Anterior cingulate cortex (tissue), 58 donors: ENCODE measurements at places on chromosomes 3 and 15.
A peak's percentile ranks its signal among the peaks of the same experiment; 100 is the strongest.

DNA sequence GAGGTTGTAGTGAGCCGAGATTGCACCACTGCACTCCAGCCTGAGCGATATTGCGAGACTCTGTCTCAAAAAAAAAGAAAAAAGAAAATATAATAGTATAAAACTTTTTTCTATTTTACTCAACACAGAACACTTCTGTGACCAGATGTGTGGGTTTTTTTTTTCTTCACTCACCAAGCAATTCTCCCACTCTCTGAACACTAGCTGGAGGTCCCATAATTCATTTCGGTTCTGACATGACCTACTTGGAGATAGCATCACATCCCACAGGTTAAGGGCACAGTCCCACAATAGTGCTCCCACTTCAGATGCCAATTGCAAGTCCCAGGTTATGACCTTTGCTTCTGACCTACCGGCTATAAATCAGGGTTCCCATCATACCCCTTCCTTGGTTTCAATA lies 35.0 kb downstream of the KAT2B start:
- no peak for DNase-seq

DNA sequence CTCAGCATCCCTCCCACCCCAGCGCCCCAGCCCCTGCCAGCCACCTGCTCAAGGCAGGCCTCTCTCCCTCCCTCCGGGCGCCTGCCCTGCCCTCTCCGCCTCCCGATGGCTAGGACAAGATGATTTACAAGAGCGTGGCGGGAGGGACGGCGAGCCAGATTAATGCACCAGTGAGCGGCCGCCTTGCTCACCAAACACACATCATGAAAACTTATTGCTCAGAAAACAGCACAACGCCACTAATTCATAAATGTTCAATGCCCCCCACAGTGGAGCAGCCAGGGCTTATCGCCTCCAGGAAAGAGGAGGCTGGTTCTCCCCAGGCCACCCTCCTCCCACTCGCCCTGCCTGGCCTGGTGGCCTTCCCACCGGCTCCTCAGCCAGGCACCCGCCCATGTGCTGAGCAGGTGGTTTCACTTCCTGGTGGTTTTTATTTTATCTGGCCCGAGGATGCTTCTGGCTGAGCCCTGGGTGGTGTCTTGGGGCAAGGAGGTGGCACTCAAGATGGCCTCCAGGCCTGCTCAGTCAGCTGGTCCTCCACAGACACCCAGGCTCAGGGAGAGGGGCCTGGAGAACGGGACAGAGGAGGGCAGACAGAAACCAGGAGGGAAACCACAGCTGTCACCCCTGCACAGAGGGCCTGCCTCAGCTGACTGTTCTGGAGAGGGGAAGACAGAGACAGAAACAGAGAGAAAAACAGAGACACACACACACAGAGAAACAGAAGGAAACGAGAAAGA lies 284.9 kb downstream of the UACA start:
- DNase-seq = peak; percentile 15

- DNase-seq = no peak
Observed at GRCh38 chr15:90837094-90837493, 31.3 kb upstream of the FURIN start.

- DNase-seq = no peak
Observed at GRCh38 chr3:42180901-42181300, 85.1 kb downstream of the CCK start.

DNA sequence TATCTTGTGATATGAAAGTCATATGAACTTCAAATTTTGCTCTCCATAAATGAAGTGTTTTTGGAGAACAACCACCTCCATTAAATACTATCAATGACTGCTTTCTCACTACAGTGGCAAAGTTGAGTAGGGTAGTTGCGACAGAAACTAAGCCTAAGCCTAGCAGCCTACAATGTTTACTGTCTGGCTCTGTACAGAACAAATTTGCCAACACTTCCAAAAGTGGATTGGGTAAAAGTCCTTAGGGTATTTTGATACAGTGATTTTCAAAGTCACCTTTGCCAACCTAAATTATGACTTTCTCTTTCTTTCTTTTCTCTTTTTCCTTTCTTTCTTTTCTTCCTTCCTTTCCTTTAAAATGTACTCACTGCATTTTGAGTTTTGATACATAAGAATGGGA lies 142.6 kb downstream of the PLCL2 start:
- no peak for DNase-seq

DNA sequence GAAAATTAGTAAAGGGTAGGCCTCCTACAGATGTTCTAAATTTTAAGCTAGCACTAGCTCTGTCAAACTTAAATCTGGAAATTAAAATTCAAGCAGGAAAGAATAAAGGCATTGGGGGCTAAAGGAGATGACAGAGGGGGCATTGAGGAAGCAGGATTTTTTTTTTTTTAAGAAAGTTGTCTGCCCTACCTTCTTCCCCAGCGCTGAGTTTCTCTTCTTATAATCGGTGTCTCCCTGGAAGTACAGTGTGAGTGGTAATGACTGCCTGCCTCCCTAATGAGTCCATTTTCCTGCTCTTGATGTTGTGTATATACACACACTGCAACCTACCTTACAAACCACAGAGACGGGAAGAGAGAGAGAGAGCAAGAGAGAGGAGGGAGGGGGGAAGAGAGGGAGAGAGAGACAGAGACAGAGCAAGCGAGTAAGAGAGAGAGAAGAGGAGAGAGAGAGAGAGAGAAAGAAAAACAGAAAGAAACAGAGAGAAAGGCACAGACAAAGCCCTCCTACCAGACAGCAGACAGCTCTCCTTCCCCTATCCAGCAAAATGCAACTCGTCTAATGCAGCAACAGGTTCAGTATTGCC lies 47.0 kb downstream of the ZBTB20 start:
- no peak for DNase-seq

GRCh38 chr3:23459889-23460546 lies 256.9 kb downstream of the UBE2E2 start:
- no peak for DNase-seq

DNA sequence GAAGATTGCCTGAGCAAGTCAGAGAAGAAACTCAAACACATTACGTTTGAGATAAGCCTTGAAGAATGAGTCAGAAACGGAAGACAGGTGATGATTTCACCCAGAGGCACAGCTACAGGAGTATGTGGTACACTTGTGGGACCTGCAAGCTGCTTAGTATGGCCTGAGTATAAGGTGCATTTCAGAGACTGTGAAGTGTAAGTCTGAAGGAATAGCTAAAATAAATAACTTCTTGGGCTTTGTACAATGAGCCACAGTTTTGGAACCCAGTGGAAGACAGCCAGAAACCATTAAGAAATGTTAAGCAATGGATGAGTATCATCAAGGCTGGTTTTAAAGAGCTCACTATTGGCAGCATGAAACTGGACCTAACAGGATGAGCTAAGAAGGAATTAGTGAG lies 826.2 kb downstream of the ROBO1 start:
- no peak for DNase-seq

DNA sequence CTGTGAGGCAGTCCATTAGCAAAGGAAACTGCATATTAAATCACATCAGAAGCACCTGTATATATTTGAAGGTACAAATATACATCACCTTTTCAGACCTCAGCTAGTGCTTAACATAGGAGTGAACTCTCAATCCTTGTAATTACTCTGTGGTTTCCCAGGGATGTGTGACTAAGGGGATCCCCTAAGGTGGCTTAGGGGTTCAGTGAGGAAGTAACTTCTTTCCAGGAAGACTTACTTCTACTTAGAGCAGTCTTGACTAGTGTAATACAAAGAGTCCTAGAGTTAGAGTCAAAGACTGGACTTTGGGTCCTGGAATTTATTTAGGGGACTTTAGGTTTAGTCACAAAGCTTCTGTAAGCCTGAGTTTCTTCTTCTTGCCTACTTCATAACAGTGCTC lies 8.7 kb upstream of the SUMF1 start:
- DNase-seq = no peak

GRCh38 chr3:57755368-57755675 lies 787 bp upstream of the SLMAP start:
- DNase-seq = no peak

GRCh38 chr3:37229740-37230139 lies 55.4 kb upstream of the LRRFIP2 start:
- no peak for DNase-seq

GRCh38 chr3:109284071-109284470 lies 32.2 kb downstream of the DPPA2 start:
- no peak for DNase-seq

GRCh38 chr3:11507719-11508118 lies 136.0 kb downstream of the VGLL4 start:
- DNase-seq = no peak

- no peak for DNase-seq
Observed at GRCh38 chr3:56917361-56918110, 115.8 kb upstream of the ARHGEF3 start.

GRCh38 chr3:169259661-169260060 lies 403.9 kb downstream of the MECOM start:
- DNase-seq = no peak

DNA sequence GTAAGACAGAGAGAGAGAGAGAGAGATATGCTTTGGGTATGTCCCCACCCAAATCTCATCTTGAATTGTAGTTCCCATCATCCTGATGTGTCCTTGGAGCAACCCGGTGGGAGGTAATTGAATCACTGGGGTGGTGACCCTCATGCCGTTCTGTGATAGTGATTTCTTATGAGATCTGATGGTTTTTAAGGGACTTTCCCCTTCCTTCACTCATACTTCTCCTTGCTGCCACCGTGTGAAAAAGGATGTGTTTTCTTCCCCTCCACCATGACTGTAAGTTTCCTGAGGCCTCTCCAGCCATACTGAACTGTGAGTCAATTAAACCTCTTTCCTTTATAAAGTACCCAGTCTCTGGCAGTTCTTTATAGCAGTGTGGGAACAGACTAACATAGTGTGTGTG lies 60.3 kb downstream of the EOMES start:
- no peak for DNase-seq

- no peak for DNase-seq
Observed at GRCh38 chr3:126889276-126890201, 93.4 kb upstream of the PLXNA1 start.

- no peak for DNase-seq
Observed at GRCh38 chr3:1010228-1010627, 82.6 kb upstream of the CNTN6 start.

- DNase-seq = peak; percentile 70
Observed at GRCh38 chr3:123449997-123450604, 1.2 kb upstream of the ADCY5 start.

DNA sequence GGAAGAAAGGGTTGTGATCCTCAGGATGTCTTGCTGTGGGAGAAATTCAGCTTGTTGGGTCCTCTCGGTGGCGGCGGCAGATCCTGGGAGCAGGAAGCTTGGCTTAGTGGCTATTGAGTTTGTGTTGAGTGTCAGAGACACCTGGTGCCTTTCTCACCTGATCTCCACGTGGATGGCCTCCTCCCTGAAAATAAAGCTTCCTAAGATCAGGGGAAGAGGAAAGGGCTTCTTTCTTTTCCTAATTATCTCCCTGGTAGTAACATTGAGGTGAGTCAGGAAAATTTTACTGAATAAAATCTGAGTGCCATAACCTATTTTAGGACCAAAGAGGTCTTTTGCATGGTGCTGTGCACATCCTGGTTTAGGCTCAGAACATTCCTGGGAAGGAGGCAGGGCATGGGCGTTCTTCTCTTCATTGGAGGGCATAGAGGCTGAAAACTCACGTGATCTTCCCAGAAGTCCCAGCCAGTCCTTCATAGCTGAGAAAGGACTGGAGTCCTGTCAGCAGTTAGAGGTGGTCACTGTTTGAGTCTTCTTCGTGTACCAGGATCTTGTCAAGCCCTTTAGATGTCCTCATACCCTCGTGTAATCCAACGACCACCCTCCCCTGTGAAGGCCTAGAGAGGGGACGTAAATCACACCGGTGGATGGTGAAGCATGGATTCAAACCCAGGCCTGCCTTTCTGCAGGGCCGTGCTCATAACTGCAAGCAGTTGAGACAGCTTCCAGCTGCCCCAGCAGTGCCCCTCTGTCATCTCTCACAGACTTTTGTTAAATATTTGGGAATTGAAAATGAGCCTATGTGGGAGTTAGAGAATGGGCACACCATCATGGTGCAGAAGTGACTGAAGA lies 1.1 kb downstream of the CMTM8 start:
- DNase-seq = no peak

DNA sequence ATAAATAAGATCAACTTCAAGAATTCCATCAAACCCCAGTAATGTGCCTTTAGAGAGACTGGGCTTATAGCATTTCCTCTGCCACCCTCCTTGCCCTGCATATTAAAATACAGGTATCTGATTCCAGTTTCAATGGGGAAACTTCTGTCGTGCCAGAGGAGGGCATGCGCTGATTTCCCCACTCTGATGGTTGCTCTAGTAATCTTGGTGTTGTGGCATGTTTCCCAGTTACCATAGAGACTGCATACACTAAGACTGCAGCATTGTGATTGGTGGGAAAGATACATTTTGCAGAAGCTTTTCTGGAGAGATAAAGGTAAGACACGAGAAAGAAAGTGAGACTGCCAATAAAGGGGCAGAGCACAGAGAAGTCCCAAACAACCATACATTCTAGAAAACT lies 225.6 kb downstream of the TIGIT start:
- no peak for DNase-seq

- DNase-seq = no peak
Observed at GRCh38 chr15:86121568-86122225, 42.0 kb downstream of the AGBL1 start.

DNA sequence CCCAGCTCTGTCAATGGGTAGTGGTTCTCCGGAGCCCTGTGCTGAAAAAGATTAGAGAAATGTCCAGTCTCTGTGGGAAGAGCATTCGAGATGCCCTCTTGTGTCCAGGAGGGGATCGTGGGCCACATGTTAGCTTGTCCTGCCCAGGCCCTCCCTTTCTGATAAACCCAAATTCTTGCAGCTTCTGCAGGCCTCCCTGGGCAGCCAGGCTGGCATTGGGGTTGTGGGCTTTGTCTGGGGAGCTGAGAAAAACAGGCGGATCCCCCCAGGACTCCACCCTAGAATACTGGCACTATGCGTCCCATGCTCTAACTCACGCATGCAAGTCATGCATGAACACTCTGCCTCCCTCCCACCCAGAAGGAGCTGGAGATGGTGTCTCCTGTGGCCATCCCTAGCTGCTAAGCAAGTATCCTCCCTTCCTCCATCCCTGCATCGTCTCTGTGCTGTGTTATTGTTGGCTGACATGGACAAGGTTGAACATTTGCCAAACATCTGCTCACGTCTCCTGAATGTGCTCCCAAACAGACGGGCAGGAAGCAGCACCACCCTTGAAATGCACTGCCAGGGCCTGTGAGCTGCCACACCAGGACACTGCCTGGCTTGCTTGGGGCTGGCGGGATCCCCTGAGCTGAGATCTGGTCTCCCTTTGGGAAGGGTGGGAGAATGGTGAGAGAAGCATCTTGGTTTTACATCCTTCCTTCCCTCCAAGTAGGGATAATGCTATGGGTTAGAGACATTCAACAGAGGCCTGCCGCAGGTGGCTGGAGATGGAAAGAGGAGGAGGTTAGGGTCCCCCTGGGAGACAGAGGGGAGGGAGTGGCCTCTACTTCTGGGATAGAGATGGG lies 26.5 kb downstream of the CFAP161 start:
- no peak for DNase-seq

- peak; percentile 20 for DNase-seq
Observed at GRCh38 chr15:57751177-57751800, 44.8 kb downstream of the POLR2M start.

- DNase-seq = no peak
Observed at GRCh38 chr3:128875556-128876120, 3.8 kb upstream of the ACAD9 start.

- no peak for DNase-seq
Observed at GRCh38 chr3:69033470-69033869, 18.7 kb downstream of the TMF1 start.
